Esophagus squamous epithelium (tissue), 5 donors: ENCODE measurements at places on chromosomes 5 and 9.

- no peaks in the 10 kb centered on the region for H3K27me3 ChIP-seq
- no peak overlapping the region for H3K4me3 ChIP-seq
- no peaks in the 10 kb centered on the region for H3K4me1 ChIP-seq
- no peaks in the 10 kb centered on the region for H3K36me3 ChIP-seq
- no peak for DNase-seq
- H3K27ac ChIP-seq, result no peak overlapping the region
Observed at GRCh38 chr9:33517373-33517772, 6.7 kb upstream of the ANKRD18B start.

- H3K27me3 ChIP-seq, result no peaks in the 10 kb centered on the region
- no peaks in the 10 kb centered on the region for H3K4me1 ChIP-seq
- no peak overlapping the region for H3K4me3 ChIP-seq
- DNase-seq, result no peak
- no peak overlapping the region for H3K27ac ChIP-seq
Observed at GRCh38 chr5:130099008-130099407, 194.7 kb downstream of the CHSY3 start.

DNA sequence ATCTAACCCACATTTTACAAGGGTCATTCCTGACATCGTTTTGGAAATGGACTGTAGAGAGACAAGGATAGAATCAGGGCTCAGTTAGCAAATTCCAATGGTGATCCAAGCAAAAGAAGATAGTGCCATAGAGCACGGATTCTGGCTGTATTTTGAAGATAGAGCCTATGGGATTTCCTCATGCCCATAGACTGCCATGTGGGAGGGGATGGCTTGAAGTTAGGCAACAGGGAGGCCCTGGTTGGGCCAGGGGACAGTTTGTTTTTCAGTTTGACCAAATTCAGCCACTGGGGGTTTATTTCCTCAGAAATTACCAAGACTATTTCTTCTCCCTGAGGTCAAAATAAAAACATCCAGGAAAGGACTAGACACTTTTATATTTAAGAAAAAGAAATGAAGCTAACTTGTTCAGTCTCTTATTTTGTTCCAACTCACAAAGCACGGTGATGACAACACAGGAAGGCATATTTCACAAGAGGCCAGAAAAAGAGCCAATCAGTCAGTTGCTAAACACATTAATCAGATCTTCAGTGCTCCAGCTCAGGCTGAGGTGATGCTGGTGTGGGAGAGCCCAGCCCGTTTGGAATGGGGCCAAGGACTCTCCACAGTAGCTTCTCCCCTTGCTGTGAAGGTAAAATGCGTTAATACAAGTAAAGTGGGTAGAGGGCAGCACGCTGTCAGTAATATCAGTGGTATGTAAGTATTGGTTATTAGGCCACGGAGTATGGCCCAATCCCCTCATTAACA, 4.4 kb upstream of the DCTN4 start:
- no peaks in the 10 kb centered on the region for H3K36me3 ChIP-seq
- H3K4me1 ChIP-seq, result peaks cover 29% of the 10 kb centered on the region
- DNase-seq, result no peak
- no peak overlapping the region for H3K4me3 ChIP-seq
- H3K27me3 ChIP-seq, result no peaks in the 10 kb centered on the region

DNA sequence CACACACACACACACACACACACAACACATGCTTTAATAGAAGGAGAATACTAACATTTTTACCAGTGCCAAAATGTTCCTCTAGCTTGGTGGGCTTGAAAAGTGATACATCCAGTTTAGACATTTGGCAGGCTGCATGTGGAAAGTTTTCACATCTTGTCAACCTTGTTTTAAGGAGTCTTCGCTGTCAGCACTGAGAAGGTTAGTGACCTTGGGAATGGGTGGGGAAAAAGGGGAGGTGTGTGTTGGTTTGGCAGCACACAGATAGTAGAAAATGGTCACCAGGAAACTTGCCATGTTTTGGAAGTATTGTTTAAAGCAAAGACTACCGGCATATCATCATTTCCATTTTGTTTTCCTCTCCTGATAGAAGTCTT, 346.5 kb upstream of the ADAMTSL1 start:
- H3K27me3 ChIP-seq, result no peaks in the 10 kb centered on the region
- H3K36me3 ChIP-seq, result no peaks in the 10 kb centered on the region
- H3K4me1 ChIP-seq, result no peaks in the 10 kb centered on the region
- DNase-seq, result no peak
- no peak overlapping the region for H3K27ac ChIP-seq
- no peak overlapping the region for H3K4me3 ChIP-seq

- no peaks in the 10 kb centered on the region for H3K27me3 ChIP-seq
- H3K27ac ChIP-seq, result no peak overlapping the region
- H3K4me1 ChIP-seq, result no peaks in the 10 kb centered on the region
- no peaks in the 10 kb centered on the region for H3K36me3 ChIP-seq
- H3K4me3 ChIP-seq, result no peak overlapping the region
Observed at GRCh38 chr5:21154526-21154925, 1166.5 kb upstream of the CDH18 start.

DNA sequence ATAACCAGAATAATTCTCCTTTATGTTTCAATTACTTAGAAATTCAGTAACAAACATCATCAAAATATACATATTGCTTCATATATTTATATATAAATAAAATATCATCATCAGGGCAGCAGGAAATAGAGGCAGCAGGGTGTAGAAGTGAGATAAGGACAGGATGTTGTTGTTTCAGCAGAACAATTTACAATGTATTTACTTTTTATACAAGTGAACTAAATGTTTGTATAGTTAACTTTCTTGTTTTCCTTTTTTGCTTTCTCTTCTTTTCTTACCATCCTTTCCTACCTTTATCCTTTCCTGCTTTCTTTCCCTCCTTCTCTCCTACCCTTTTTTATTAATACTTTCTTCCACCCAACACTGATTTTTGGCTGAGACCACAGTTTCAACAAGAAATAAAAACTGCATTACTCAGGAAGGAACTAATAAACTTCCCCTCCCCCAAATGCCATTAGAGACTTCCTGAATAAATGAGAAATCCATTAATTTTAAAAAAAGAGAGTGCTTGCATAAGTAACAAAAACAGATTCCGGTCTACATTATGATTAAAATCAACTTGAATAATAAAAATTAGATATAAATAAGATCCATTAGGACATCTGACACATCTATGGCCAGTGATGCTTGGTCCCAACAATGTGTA, 159.8 kb upstream of the ACOT12 start:
- H3K4me1 ChIP-seq, result no peaks in the 10 kb centered on the region
- H3K27ac ChIP-seq, result no peak overlapping the region
- no peak overlapping the region for H3K4me3 ChIP-seq

GRCh38 chr5:96327722-96328121, 105.3 kb downstream of the PCSK1 start:
- no peak overlapping the region for H3K27ac ChIP-seq
- H3K27me3 ChIP-seq, result no peaks in the 10 kb centered on the region
- H3K4me1 ChIP-seq, result peaks cover 12% of the 10 kb centered on the region
- H3K4me3 ChIP-seq, result no peak overlapping the region

DNA sequence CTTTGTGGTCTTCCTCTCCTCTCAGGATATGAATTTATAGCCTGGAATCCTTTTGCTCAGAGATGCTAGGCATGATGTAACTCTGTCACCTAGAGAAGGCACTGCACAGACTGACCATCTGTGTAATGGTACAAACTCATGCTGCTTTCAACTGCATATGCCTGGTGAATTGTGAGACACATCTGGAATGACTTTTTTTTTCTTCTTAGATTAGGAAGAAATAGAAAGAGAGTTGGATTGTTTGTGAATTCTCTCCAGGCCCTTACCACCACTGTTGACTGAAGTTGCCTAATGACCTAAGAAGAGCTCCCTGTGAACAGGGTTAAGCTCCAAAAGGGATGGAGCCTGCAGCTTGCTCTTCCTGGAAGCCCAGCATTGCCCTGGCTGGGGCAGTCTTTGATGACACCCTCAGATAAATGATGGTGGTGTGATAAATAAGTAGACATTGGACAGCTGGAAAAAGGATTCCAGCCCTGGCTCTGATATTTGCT, 47.8 kb upstream of the TRIM32 start:
- no peak overlapping the region for H3K4me3 ChIP-seq
- H3K4me1 ChIP-seq, result peaks cover 11% of the 10 kb centered on the region
- H3K36me3 ChIP-seq, result no peaks in the 10 kb centered on the region
- no peaks in the 10 kb centered on the region for H3K27me3 ChIP-seq
- DNase-seq, result no peak

GRCh38 chr5:522899-523440, 1.3 kb downstream of the SLC9A3 start:
- no peak overlapping the region for H3K27ac ChIP-seq
- no peak overlapping the region for H3K4me3 ChIP-seq
- peaks cover 17% of the 10 kb centered on the region for H3K4me1 ChIP-seq
- H3K36me3 ChIP-seq, result no peaks in the 10 kb centered on the region

GRCh38 chr9:94014920-94015319, 59.8 kb upstream of the BARX1 start:
- no peak for DNase-seq
- no peaks in the 10 kb centered on the region for H3K4me1 ChIP-seq
- H3K27ac ChIP-seq, result no peak overlapping the region
- H3K4me3 ChIP-seq, result no peak overlapping the region
- no peaks in the 10 kb centered on the region for H3K36me3 ChIP-seq

- peaks cover 27% of the 10 kb centered on the region for H3K4me1 ChIP-seq
- H3K27me3 ChIP-seq, result no peaks in the 10 kb centered on the region
- no peak overlapping the region for H3K4me3 ChIP-seq
- no peak overlapping the region for H3K27ac ChIP-seq
Observed at GRCh38 chr9:107982001-107982400, 492.4 kb upstream of the KLF4 start.

- H3K27me3 ChIP-seq, result no peaks in the 10 kb centered on the region
- DNase-seq, result no peak
- H3K27ac ChIP-seq, result no peak overlapping the region
- H3K4me3 ChIP-seq, result no peak overlapping the region
- H3K4me1 ChIP-seq, result peaks cover 14% of the 10 kb centered on the region
Observed at GRCh38 chr5:147400126-147400809, 109.6 kb downstream of the DPYSL3 start.

- H3K27ac ChIP-seq, result no peak overlapping the region
- H3K4me1 ChIP-seq, result no peaks in the 10 kb centered on the region
- H3K36me3 ChIP-seq, result peaks cover 5% of the 10 kb centered on the region
Observed at GRCh38 chr9:88447431-88447830, 59.2 kb downstream of the SPIN1 start.

GRCh38 chr5:82425591-82425990, 147.4 kb upstream of the RPS23 start:
- peaks cover 15% of the 10 kb centered on the region for H3K4me1 ChIP-seq
- no peaks in the 10 kb centered on the region for H3K36me3 ChIP-seq
- no peaks in the 10 kb centered on the region for H3K27me3 ChIP-seq
- DNase-seq, result no peak
- no peak overlapping the region for H3K27ac ChIP-seq
- no peak overlapping the region for H3K4me3 ChIP-seq

GRCh38 chr5:171764265-171764664, 21.4 kb upstream of the SMIM23 start:
- no peak overlapping the region for H3K4me3 ChIP-seq
- no peak for DNase-seq
- no peaks in the 10 kb centered on the region for H3K36me3 ChIP-seq
- no peak overlapping the region for H3K27ac ChIP-seq

GRCh38 chr9:128201441-128202369, 1.5 kb upstream of the DNM1 start:
- no peak overlapping the region for H3K27ac ChIP-seq
- DNase-seq, result no peak
- H3K4me1 ChIP-seq, result peaks cover 7% of the 10 kb centered on the region
- no peaks in the 10 kb centered on the region for H3K36me3 ChIP-seq
- peaks cover 6% of the 10 kb centered on the region for H3K27me3 ChIP-seq
- H3K4me3 ChIP-seq, result no peak overlapping the region

DNA sequence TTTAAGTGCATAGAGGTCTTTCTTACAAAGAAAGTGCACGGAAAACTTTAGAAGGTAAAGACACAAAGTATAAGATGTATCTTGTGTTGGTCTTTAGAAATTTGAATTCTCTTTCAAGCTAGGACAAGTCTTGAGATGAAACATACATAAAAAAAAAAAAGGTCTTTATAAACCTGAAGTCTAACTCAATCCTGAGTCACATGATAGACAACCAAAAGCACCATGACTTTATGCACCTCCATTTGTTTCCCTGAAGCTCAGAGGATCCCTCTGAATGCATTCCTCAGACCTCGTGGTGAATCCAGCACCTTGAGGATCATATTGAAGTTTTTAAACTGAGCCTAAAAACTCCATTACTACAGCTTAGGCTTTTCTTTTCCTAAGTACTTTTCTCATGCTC, 91.8 kb downstream of the RAB3C start:
- H3K27me3 ChIP-seq, result no peaks in the 10 kb centered on the region
- no peak overlapping the region for H3K27ac ChIP-seq
- no peaks in the 10 kb centered on the region for H3K36me3 ChIP-seq
- no peaks in the 10 kb centered on the region for H3K4me1 ChIP-seq
- no peak for DNase-seq

- no peaks in the 10 kb centered on the region for H3K27me3 ChIP-seq
- H3K4me1 ChIP-seq, result peaks cover 28% of the 10 kb centered on the region
- no peaks in the 10 kb centered on the region for H3K36me3 ChIP-seq
- H3K4me3 ChIP-seq, result no peak overlapping the region
- H3K27ac ChIP-seq, result peak overlapping the region; percentile 72
Observed at GRCh38 chr5:149400304-149400703, 21.2 kb upstream of the IL17B start.
